ENCODE measurements at places on chromosomes 16 and 17.

GRCh38 chr16:78094166-78094565 is 5.3 kb upstream of the WWOX start:
- no peak for DNase-seq

GRCh38 chr17:54967621-54968261 is 713 bp downstream of the COX11 start:
- peak; percentile 27 for DNase-seq

DNA sequence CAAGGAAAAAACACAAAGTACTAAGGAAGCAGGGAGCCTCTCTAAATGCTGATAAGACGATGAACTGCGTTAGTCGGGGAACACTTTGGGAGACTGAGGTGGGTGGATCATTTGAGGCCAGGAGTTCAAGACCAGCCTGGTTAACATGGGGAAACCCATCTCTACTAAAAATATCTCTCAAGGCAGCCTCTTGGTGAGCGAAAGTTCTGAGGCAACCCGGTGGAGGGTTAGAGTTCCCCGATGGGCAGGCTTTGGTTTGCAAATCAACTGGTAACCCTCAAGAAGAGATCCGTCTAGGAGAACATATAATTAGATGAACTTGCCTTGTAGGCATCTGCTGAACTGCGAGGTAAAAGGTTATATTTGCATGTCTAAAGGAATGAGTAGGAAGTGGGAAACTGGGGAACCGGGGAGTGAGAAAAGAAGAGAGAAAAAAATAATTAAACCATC is 44.6 kb downstream of the WSB1 start:
- no peak for DNase-seq

- DNase-seq = no peak
These were observed 38.3 kb upstream of the MAP3K14 start for GRCh38 chr17:45355087-45355486.

DNA sequence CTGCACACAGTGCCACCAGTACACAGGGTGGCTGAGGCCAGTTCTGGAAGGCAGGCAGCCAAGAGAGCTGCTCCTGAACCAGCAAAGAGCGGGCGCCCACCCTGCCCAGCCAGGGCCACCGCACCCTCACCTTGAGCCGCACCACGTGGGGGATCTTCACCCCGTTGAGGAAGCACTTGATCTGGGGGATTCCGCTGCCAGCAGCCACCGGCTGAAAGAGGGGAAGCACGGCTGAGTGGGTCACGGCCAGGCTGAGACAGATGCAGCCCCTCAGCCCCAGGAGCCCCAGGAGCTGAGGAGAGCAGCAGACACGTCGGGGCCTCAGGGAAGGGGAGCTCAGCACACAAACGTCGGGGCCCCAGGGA is 14.6 kb upstream of the CCDC154 start:
- DNase-seq = no peak

DNA sequence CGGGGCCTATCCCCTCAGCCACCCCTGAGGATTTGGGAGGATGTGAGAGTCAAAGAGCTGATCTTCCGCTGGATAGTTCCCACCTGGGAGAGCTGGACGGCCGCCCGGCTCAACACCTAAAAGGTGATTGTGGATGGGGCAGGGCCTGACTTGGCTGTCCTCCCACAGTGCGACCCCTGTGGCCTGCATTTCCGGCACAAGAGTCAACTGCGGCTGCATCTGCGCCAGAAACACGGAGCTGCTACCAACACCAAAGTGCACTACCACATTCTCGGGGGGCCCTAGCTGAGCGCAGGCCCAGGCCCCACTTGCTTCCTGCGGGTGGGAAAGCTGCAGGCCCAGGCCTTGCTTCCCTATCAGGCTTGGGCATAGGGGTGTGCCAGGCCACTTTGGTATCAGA is 4.5 kb downstream of the BCL6B start:
- DNase-seq = no peak

- no peak for DNase-seq
These were observed 399.4 kb upstream of the C16orf82 start for GRCh38 chr16:26667307-26667706.

DNA sequence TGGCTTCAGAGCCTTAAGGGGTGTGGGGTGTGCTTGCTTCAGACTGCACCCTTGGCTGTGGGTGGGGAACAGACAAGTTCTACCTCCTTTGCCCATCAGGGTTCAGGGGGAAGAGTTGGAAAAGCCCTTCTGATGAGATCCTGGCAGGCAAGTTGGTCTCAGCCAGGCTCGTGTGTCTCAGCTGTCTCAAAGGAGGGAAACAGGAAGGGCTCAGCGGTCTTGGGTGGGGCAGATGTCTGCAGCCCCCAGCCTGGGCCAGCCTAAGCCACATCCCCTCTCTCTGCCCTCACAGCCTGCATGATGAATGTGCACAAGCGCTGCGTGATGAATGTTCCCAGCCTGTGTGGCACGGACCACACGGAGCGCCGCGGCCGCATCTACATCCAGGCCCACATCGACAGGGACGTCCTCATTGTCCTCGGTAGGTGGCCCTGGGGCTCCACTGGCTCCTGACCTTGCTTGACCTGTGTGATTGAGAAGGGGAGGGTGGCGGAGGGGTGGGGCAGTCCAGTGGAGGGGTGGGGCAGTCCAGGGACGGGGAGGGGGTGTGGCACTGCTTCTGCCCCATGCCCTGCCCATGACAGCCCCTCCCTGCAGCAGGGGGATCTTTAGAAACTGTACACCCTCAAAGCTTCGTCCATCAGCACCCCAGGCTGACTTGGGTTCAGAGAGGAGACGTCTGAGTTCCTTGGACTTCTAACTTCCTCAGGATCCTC is 199.5 kb downstream of the PRKCB start:
- DNase-seq = no peak

GRCh38 chr17:49880291-49881053 is 32.6 kb upstream of the TAC4 start:
- peak; percentile 53 for DNase-seq

GRCh38 chr16:6698548-6698947 is 634.1 kb upstream of the RBFOX1 start:
- DNase-seq = no peak
